KBM-7 (cell line): ENCODE measurements at places on chromosomes 11 and 22.

GRCh38 chr22:25797498-25798290, 55.7 kb downstream of the MYO18B start:
- DNase-seq = no peak

DNA sequence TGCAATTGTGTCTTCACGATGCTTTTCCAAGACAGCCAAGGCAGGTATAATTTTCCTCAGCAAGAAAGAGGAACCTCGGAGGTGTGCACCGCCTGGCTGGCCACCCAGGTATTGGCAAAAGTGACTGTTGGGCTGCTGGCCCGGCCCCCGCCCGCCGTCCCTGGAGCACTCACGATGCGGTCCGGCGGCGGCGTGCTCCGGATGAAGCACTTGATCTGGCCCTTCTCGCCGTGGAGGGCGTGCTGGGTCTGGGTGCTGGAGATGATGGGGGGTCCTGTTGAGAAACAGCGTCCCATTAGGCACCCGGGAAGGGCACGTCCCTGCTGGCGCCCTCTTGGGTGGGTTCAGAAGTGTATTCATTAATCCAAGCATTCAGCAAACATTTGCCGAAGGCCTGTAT, 84.8 kb downstream of the ST3GAL4 start:
- no peak for DNase-seq

DNA sequence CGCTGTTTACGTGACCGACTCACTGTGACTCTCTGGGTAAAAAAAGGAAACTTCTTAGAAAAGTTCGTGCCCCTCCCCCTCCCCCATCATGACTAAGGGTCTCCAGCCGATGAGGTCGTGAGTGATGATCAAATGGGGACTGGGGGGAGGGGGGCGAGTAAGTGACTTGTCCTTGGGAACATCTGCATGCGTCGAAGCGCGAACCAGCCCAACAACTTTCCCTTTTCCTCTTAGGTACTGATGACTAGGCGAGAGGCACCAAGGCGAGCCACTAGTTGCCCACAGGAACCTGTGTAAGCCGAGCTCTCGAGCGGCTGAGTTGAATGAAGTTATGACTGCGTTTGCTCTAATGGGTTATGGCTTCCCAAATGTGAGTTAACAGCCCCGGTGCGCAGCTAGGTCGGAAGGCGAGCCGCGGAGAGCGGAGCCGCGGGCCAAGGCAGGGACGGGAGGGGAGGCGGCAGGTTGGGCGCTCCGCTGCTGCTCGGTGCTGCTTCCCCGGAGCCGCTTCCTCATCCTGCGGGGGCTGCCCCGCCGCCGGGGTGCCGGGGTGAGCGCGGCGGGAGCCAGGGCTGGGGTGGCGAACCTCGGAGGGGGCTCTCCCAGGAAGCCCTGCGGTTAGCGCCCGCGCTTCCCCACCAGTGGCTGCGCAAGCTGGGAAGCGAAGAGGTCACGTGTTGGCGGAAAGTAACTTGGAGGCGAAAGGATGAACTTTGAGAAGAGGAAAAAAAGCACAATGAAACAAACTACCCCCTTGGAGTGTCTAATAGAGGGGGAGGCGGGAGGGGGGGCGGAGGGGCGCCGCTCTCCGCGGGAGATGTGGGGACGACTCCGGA, 22.1 kb upstream of the BDNF start:
- peak; percentile 31 for DNase-seq

GRCh38 chr11:28835790-28836189, 727.6 kb downstream of the METTL15 start:
- DNase-seq = no peak

- DNase-seq = no peak
Measured at GRCh38 chr22:36360871-36361383, 26.8 kb downstream of the MYH9 start.

GRCh38 chr22:23926561-23926960, 32.4 kb downstream of the MIF start:
- DNase-seq = no peak

GRCh38 chr11:95256321-95256779, 25.3 kb upstream of the SESN3 start:
- DNase-seq = peak; percentile 37

DNA sequence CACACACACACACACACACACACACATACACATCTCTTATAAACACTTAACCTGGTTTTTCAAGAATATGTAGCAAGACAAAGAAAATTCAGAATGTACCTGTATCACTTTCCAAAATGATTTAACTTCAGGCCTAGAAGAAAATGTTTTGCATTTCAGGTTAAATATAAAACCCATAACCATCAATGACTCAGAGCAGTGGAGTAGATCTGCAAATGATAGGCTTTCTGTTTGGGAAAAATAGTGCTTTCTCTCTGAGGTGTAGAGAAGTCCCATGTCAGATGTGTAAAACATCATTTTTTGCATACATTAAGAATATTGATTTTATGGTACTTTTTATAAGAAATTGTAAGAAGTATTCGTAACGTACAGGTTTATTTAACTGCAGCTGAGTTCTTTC, 116.9 kb downstream of the STK33 start:
- DNase-seq = no peak

DNA sequence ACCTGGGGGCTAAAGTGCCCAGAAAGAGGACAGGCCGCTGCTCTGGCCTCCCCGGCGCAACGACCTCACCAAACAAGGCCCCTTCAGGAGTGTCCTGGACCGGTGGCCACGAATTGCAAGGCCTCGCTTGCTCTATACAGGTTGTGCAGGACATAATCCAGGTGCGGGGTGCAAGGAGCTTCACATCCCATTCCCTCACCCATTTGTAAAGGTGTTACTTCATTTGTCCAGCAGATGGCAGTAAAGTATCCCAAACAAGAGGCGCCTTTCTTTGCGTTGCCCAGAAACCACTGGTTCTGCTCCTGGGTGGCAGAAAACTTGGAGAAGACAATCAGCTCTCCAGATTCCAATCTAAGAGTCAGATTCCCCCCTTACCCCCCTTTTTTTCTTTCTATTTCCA, 35.9 kb upstream of the PRDM11 start:
- peak; percentile 73 for DNase-seq

GRCh38 chr11:111000400-111001080, 245.0 kb upstream of the POU2AF2 start:
- DNase-seq = no peak

DNA sequence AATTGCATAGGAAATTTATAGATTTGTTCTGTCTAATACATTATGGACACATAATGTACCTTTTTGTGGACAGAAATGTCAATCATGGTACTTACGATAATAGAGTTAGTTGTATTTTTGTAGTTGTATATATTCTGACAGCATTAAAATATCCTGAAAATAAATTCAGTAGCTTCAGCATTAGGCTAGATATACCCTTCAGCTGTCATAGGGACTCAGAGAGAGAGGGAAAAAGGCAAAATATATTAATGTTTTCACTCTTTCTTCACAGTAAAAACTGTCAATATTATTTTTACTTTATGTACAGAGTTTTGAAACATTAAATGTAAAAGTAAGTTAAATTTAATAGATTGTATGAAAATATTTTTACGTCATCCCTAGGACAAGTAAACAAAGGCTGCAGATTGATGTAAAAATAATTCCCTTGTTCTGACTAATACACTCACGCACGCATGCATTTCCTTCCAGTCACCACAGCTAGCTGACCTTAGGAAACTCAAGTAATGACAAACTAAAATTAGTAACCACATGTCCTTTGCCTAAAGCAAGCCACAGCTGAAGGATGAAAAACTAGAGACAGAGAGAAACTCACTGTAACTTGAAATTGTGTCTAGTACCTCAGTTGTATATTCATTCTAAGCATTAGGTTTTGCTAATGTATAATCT, 104.7 kb upstream of the CARD18 start:
- DNase-seq = peak; percentile 5

GRCh38 chr22:28978158-28978557, 83.5 kb downstream of the C22orf31 start:
- DNase-seq = no peak
